ENCODE measurements at places on chromosomes 11 and 22.

DNA sequence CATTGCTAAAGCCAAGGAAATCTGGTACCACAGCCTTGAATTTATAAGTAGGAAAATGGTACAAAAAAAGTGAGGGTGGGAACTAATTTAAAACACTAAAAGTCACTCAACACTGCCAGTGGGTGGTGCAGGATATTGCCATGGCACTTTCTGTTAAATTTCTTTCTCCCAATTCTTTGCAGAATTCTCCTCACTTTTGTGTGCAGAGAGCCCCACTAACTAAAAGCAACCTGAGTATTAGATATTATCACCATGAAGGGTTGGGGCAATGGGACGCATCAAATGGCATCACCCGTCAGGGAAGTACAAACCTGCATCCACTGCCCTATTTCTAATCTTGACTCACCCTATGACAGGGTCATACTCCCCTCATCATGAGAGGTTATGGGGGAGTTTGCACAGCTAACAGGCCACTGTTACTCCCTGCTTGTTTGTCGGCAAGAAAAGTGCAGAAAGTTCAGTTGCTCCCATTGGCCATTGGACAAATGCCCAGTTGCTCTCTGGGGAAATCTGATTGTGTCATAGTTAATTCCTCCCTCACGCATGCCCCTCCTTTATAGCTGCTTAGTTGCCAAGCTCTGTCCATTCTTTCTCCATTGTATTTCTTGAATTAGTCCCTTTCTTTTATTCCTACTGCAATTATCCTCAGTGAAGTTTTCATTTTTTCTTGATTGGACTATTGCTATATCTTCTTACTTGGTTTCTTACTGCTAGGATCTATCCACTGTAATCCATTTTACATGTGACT is 93.8 kb upstream of the BLID start:
- no peak for DNase-seq

- DNase-seq, result no peak
Observed at GRCh38 chr11:69894181-69894611, 75.0 kb upstream of the FGF3 start.

DNA sequence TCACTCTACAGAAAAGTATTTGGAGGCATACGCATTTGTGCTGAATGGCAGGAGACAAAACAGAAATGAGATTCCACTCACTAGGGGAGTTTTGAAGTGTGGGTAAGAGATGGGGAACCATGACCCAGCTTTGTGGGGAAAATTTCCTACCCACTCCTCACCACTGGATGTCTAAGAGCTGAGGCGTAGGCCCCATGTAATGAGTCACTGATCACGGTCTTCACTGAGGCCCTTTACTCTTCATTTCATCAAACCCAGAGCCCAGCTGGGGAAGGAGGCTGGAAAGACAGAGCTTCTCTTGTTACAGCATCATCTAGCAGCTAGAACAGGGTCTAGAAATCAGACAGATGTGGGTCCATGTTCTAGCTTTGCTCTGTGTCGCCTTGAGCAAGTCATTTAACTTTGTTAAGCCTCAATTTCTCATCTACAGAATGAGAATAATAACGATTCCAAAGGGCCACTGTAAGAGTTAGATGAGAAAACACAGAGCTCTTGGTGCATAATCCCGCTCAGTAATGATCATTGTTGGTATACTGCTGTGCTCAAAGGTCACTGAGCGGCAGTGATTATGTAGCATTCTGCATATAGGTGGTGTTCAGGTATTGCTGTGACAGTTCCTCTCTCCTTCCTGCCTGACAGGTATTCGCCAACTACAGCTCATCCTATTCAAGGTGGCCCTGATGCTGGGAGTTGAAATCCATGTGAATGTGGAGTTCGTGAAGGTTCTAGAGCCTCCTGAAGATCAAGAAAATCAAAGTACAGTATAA is 97.2 kb downstream of the MICAL2 start:
- no peak for DNase-seq

GRCh38 chr22:20441631-20442484 is 4.2 kb upstream of the SCARF2 start:
- DNase-seq, result no peak

- DNase-seq, result no peak
Observed at GRCh38 chr11:111177037-111177871, 68.3 kb upstream of the POU2AF2 start.

DNA sequence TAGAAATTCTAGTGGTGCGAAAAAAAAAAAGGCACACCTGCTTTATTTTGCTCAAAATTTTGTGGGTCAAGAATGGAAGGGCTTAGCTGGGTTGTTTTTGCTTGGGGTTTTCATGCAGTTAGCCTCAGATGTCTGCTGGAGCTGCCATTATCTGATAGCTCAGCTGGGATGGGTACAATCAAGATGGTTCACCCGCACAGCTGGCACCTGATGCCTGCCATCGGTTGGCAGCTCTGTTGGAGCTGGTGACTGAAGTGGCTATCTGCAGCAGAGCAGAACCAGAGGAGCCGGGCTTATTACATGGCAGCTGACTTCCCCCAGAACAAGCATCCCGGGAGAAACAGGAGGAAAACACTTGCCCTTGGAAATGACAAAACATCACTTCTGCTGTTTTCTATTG is 12.1 kb upstream of the ELFN2 start:
- DNase-seq, result no peak

GRCh38 chr11:102518296-102519094 is 12.1 kb downstream of the MMP7 start:
- DNase-seq, result no peak

- no peak for DNase-seq
Observed at GRCh38 chr11:77175869-77176539, 48.0 kb downstream of the MYO7A start.

DNA sequence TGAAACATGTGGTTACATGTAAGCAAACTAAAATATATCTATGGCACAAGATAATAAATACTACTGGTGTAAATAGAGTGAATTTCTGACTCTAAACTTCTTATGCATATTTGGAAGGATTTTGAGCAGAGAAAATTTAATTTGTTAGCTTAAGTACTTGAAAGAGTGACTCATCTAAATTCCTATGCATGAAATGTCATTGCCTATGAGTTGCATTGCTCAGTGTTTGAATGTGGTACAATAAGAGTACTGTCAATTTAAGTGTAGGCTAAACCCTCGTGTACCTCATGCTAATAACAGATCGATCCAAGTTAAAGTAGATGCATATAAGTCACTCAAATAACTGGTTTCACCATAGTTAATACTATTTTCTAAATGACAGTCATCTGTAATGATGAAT is 5.3 kb upstream of the CARD18 start:
- no peak for DNase-seq

DNA sequence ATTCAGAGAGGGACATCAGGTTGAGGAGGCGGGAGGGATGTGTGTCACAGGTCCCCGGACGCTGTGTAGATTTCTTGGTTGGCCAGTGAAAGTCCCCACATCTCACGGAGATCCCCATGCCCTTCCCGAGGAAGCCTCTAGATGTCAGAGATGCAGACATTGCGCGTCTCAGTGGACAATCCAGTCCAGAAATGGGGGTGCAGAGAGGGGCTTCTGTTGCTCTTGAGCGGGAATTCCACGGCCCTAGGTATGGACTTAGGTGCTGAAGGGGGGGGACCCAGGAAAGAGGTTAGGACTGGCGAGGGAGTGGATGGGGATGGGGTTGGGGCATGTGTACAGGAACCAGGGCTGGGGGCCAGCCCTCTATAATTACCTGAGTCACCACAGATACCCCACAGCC is 7.0 kb downstream of the THY1 start:
- no peak for DNase-seq

GRCh38 chr11:72088076-72088808 is 7.6 kb downstream of the LRRC51 start:
- no peak for DNase-seq

DNA sequence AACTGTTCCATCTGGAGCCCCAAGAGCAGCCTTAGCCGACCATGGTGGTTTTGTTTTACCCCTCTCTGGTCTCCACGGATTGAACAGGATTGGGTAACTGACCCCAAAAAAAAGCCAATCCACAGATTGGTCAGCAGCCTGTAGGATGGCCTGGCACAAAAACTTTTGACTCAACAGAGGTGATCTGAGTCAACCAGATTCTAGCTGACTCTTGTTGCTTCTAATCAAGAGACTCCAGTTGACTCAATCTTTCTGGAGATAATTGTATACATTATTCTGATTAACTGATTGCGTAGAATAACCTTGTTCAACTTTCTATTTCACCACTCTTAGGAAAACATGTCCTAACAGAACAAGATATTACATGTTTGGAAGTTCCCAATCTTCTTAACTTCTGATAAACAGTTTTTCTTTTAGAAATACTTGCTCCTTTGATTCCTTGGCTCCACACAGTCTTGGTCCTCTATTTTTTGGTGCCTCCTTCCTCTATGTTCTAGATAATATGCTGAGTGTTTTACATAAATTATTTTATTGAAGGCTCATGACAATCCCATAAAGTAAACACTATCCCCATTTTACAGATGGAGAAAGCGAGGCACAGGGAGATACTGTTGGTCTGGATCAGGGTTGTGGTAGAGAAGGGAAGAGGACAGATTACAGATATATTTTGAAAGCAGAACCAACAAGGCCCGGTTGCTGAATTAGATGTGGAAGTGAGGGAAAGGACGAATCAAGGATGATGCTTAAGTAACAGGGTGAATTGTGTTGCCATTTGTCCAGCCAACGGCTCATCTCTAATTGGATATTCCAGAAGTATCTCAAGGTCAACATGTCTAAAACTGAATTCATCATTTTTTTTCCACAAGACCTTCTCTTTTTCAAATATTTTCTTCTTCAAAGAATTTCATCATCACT is 11.5 kb upstream of the ZC3H12C start:
- no peak for DNase-seq

GRCh38 chr11:134164490-134165370 is 59.0 kb downstream of the NCAPD3 start:
- no peak for DNase-seq

DNA sequence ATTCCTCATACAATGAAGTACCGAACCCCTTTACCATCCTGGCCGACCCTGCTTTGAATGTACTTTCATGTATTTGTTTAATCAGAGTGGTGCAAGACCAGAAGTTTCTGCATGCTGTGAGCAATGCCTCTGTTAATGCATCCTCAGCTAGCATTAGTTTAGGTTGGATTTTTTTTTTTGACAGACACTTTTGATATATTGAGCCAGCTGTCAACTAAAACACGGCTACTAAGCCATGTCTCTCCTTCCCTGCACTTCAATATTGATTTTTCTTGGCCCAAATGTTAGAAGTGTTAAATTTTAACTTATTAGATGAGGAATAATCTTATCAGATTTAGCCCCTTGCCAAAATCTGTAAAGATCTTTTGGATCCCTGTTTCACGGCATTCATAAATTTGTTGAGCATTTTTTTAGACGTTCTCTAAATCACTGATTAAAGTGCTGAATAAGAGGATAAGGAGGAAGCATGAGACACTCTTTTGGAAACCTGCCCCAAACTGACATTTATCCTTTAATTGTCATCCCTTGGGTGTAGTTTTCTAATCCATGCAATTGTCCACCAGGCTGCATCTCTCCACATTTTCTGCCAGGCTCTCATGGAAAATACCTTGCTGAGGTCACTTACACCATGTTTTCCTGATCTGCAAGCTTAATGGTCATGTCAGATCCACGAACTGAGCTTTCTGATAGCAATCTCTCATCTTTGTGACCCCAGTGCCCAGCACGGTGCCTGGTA is 130.7 kb downstream of the FEZ1 start:
- DNase-seq, result no peak

GRCh38 chr22:26756675-26757293 is 99.4 kb downstream of the MIAT start:
- DNase-seq, result no peak

- DNase-seq, result no peak
Observed at GRCh38 chr11:28537822-28538221, 429.6 kb downstream of the METTL15 start.

GRCh38 chr22:50012211-50013181 is at the start of gene IL17REL:
Gene IL17REL (minus strand): TSS chr22:50012765. CDS start chr22:50012646, 119 bp downstream.
- no peak for DNase-seq

DNA sequence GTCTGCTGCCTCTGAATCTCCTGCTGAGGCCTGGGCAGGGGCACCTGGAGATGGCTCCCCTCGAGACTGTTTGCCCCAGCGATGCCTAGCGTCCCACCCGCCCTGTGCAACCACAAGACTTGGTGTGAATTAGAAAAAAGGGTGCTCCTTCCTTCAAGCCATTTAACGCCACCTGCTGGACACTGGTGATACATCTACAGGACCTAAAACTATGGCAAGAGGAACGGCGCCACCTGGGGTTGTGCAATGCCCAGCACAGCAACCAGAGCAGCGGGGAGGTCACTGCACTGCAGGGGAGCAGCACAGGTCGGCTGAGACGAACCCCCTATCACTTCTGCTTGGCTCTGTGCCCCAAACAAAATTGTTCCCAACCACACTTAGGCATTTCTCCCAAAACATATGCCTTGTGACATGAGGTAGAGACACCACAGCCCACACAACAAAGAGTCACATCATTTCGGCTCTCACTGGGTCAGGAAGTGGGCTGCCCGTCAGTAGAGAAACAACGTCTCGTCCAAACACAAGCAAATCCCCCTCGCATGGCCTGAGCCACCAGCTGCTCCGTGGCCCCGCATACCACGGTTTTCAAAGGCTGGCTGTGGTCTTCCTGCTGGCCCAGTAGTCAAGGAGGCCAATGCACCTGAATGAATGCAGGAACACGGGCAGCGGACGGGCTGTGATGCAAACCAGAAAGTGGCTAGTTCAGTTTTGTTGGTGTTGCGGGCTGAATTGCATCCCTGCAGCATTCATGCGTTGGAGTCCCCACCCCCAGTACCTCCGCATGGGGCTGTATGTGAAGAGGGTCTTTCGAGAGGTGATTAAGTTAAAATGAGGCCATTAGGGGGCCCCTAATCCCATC is 171.9 kb downstream of the SHANK2 start:
- peak; percentile 86 for DNase-seq

DNA sequence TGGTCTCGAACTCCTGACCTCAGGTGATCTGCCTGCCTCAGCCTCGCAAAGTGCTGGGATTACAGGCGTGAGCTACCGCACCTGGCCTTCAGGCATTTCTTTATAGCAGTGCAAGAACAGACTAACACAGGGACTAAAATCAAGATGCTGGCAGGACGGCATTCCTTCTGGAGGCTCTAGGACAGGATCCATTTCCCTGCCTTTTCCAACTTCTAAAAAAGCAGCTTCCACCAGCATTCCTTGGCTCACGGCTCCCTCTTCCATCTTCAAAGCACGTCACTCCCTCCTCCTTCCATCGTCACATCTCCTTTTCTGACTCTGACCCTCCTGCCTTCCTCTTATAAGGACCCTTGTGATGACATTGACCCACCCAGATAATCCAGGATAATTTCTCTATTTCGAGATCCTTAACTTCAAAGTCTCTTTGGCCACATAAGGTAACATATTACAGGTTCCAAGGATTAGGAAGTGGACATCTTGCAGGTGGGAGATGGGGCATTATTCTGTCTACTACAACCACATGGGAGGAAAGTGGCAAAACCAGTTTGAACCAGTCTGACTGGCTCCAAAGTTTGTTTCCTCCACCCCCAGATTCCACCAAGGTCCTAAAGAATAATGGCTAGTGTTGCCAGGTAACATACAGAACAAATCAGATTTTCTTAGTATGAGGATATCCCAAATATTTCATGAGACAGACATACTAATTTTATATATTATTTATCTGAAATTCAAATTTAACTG is 172.5 kb downstream of the MN1 start:
- DNase-seq, result no peak

DNA sequence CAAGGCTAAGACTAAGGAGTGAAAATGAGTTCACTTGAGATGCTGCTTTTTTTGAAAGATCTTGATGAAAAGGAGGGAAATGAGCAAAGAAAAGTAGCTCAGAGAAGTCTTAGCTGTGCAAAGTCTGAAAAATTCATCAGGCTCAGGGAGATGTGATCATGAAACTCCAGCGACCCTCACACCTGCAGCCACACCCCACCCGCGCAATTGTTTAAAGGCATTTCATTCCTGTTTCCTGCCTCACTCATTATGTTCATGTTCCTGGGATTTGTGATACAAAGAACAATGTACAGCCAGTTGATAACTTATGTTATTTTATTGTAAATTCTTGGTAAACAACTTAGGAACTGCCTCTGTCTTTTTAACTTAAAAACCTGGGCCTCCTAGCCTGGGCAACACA is 8.7 kb upstream of the GSTP1 start:
- DNase-seq, result no peak
